ENCODE measurements at places on chromosomes 16 and 17.

DNA sequence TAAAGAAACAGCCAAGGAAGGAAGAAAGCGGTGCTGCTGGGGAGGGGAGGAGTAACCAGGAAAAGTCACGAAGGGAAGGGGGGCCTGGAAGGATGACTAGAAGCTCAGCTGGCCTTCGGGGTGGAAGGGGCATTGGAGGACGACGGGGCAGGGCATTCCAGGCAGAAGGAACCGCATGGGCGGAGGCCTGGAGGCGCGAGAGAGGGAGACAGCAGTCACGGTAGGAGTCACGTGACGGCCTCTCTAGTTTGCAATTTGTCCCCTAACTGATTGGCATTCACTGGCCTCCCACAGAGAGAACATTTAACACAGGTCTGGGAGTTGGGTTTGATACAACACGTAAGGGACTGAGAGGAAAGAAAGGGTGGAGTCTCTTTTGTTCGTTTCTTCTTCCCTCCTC is 63.9 kb downstream of the RTN4RL1 start:
- DNase-seq, result no peak

DNA sequence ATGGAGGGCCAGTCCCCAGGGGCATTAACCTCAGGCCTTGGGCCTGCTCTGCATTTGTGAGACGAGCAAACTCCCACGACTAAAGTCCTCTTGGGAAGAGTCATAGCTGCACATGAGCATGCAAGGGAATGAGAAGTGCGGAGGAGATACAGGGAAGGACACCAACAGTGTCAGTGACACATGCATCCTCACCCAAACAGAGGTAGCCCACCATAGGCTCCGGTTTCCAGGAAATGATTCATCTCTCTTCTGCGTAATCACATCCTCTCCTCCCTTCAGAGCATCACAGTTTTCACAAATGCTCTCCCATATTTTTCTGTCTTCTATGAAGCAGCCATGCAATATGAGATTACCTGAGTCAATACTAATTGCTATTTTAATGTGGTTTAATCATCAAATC is 725.7 kb upstream of the GOT2 start:
- no peak for DNase-seq

GRCh38 chr16:67555795-67556212 is 6.5 kb upstream of the CTCF start:
- no peak for DNase-seq

- DNase-seq, result no peak
Observed at GRCh38 chr17:76521262-76521661, 16.2 kb downstream of the CYGB start.

GRCh38 chr16:85602402-85603202 is 10.5 kb upstream of the GSE1 start:
- no peak for DNase-seq

DNA sequence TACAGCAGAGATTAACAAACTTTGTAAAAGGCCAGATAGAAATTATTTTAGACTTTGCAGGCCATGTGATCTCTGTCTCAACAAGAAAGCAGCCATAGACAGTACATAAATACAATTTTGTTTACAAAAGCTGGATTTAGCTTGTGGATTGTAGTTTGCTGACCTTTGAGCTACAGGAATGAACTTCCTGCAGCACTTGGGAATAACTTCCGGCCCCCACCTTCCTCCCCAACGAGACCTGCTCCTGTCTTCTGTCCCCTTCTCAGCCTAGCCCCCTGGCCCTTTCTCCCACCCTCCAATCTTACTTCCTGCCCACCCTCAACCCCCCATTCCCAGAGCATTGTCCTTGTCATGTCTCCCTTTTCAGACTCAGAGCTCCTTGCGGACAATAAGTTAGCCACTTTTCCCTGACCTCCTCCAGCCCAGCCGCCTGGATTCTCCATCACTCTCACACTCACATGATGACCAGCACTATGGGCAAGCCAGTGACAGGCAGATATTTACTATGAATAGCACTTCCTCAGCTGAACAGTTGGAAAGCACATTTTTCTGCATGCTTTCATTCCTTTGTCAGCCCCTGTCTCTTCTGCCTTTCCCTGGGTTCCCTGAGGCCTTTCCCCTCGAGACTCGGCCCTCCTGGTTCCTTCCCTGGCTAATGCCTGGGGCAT is 27.6 kb upstream of the DLX3 start:
- DNase-seq, result no peak

DNA sequence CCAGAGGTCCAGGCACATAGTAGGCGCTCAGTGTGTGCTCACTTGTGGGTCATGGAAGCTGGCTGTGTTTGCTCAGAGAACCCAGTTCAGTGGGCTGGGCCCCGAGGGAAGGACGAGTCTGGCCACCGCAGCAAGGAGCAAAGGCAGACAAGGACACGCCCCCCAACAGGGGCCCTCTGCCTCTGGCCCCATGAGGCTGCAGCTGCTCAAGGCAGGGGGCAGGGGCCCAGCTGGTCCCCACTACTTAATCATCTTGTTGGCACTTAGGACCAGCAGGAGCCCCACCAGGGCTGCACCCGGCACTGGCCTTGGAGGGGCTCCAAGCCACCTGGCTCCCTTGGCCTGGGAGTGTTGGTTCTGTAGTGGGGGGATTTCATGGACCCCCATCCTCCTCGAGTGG is 16.1 kb downstream of the KCNJ12 start:
- no peak for DNase-seq

DNA sequence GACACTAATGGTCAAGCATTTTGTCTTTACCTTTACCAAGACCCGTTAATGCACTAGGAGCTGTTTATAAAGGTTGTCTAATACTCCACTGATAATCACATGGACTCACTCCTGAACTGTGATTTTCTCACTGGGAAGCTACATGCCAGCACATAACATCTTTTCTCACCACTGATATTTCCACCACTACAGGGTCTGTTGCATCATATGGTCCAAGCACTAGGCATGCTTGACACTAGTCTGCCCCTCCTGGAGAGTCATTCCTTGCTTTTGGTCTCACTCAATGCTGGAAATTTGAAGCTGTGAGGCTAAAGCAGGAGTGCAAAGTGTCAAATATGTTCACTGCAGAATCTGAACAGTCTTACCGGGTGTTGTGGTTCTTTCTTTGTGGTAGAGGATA is 1576.8 kb downstream of the CDH8 start:
- DNase-seq, result no peak

GRCh38 chr16:2507052-2507659 is 6.6 kb upstream of the ATP6V0C start:
- no peak for DNase-seq

DNA sequence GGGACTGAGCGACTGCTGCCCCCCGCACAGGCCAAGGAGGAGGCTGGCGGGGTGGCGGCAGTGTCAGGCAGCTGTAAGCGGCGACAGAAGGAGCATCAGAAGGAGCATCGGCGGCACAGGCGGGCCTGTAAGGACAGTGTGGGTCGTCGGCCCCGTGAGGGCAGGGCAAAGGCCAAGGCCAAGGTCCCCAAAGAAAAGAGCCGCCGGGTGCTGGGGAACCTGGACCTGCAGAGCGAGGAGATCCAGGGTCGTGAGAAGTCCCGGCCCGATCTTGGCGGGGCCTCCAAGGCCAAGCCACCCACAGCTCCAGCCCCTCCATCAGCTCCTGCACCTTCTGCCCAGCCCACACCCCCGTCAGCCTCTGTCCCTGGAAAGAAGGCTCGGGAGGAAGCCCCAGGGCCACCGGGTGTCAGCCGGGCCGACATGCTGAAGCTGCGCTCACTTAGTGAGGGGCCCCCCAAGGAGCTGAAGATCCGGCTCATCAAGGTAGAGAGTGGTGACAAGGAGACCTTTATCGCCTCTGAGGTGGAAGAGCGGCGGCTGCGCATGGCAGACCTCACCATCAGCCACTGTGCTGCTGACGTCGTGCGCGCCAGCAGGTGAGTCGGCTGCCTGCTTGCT is 5.6 kb upstream of the TMEM88 start:
- no peak for DNase-seq

DNA sequence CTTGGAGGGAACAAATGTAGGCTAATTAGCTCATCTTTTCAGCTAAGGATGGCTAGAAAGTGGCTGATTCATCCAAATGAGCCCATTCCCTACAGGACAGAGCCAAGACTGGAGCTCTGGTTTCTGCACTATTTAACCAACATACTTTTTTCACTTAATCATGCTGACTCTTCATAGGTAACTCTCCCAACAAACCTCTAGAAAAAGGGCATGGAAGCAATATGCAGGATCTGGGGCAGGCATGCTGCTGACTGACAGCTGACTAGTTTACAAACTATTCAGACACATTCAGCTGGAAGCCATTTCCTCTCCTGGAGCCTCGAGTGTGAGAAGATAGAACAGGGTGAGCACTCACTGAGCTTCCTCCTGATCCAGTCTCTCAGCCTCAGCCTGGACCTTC is 6.2 kb downstream of the BECN1 start:
- no peak for DNase-seq

- no peak for DNase-seq
Observed at GRCh38 chr17:39569126-39569525, 38.6 kb downstream of the NEUROD2 start.

DNA sequence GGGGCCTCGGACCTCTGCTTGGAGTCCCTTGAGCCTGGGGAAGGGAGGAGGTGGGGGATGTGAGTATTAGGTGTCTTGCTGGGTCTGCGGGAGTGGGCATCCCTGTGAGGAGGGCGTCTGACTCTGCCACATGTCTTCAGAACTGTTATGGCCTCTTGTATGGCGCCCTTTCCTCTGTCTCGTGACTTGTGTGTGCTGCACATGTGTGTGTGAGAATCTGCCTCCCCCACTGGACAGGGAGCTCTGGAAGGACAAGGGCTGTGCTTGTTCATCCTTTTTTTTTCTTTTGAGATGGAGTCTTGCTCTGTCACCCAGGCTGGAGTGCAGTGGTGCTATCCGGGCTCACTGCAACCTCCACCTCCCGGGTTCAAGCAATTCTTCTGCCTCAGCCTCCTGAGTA is 33.4 kb downstream of the ARHGAP23 start:
- DNase-seq, result no peak

DNA sequence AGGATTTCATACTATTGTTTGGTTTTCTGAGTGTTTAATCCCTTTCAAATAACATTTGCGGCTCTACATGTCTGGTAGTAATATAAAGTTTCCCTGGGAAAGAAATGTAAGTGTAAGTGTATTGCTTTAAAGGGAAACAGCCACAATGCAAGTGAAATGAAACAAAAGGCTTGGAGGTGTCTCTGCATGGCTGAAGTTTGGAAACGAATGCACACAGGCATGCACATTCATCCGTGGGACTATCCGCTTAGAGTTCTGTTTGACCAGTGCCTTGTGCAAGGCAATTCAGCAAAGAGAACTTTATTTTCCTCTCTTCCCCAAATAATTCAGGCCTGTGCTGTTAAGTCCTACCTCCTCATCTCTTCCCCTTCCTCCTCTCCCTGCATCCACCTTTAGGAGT is 56.1 kb upstream of the MRTFB start:
- DNase-seq, result no peak

DNA sequence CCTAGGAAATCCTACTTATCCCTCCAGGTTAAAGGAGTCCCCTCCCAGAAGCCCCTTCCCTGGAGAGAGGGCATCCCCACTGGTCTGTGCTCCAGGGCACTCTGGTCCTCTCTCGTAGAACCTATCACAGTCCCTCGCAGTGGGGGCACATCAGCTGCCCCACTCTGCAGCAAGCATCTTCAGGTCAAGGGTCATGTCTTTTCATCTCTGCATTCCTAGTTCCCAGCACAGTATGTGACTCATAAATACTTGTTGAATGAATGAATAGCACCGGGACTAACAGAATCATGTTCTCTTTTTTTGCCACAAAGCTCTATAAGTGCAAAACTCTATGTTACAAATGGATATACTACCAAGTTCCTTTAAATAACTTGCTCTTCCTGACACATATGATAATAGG is 36.0 kb downstream of the RNF157 start:
- DNase-seq, result no peak

DNA sequence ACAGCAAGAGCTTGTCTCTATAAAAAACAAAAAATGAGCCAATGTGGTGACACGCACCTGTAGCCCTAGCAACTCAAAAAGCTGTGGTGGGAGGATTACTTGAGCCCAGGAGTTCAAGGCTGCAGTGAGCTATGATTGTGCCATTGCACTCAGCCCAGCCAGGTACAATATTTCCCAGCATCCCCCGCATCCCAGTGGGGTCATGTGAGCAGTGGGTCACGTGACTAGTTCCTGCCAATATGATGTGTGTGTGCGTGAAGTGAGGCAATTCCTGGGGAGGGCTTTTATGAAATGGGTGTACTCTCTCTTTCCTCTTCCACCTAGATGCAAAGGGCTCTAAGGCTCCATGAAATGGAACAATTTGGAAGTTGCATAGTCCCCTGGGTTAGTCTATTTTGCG is 81.3 kb downstream of the GSG1L start:
- DNase-seq, result no peak

DNA sequence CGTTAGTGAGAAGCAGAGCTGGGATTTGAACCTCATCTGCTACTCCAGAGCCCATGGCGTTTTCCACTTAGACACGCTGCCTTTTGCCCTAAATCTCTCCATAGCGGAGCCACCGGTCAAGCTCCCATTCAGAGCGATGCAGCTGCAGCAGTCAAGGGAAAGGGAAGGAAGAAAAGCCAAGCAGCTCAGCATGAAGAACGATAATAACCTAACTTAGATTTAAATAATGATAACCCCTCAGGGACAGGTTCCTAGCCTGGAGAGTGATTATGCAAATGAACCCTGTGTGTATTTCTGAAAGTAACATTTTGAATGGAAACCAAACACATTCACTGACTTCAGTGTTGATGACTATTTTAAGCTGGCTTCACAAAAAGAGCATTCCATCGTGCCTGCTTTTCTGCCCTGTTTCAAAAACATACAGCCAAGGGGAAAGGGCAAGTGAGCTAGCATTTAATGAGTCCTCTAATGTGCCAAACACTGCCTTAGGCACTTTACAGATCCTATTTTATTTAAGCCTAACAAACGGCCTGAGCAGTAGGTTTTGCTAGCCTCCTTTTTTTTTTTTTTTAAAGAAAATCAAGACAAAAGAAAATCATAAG is 798.3 kb downstream of the CDH8 start:
- no peak for DNase-seq

GRCh38 chr17:73474370-73474988 is 162.7 kb upstream of the CDC42EP4 start:
- DNase-seq, result no peak

DNA sequence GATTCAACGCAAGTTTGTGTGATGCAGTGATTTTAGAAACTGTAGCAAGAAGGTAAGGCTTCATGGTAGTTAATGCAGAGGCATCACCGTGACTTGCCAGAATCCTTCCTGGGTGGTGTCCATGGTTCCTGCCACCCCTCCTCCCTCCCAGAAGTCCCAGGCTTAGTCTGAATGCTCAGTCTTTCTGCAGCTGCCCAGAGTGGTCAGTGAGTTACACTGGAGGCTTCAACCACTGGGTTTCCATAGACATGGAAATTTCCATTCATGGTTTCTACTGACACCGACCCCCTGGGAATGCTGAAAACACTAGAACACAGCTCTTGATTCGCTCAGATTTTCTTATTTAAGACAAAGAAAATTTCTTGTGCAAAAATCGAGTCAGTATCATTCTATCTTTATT is 159.4 kb upstream of the HSBP1 start:
- DNase-seq, result no peak

DNA sequence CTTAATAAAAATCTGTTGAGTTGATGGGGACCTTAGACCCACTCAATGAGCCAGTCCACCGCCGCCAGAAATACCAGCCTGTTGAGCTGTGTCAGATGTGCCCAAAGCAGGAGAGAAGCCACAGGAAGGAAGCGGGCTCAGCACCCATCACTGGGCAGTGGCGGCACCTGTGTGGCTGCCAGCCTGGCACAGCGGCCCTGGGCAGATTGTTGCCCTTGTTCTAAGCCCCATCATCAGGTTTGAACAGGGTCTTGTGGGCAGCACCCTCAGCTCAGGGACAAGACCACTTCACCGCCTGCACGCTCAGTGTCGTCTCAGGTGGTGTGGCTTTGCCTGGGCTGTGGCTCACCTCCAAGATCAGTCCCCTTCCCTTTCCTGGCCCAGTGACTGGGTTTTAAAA is 9.3 kb downstream of the ENDOV start:
- no peak for DNase-seq

- DNase-seq, result no peak
Observed at GRCh38 chr17:8015957-8016631, 13.7 kb downstream of the GUCY2D start.
